ENCODE measurements at places on chromosomes 7 and 10.
A peak's percentile ranks its signal among the peaks of the same experiment; 100 is the strongest.

DNA sequence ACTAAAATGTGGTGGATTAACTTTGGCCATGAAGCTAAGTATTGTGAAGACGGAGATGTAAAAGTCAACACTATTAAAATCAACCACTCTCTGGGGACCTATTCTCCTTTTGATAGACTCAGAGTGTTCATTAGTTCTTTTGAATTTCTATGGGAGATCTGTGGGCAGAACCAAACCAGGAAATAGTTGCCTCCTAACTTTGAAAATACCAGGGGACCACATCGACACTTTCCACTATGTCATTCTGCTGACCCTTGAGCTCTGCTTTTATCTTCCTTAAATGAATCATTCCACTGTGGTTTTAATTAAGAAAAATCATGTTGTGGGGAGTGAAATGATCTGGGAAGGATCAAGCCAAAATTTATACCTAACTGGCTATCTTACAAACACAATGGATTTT lies 960.5 kb downstream of the GATA3 start:
- DNase-seq: no peak

DNA sequence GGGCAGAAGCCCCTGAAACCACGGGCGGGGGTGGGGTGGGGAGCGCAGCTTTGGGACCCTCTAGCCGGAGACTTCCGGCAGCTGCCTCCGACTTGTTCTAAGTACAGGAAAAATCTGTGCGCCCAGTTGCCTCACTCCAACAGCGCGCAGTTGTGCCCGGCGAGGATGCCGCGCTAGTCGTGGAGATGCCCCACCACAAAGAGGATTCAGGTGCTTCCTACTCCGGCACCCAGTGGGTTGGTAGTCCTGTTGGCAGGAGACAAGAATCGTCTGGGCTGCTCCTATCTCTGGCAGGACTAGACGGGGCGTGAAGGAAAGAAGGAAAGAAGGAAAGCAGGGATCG lies 465 bp upstream of the NPY start:
- DNase-seq: no peak

DNA sequence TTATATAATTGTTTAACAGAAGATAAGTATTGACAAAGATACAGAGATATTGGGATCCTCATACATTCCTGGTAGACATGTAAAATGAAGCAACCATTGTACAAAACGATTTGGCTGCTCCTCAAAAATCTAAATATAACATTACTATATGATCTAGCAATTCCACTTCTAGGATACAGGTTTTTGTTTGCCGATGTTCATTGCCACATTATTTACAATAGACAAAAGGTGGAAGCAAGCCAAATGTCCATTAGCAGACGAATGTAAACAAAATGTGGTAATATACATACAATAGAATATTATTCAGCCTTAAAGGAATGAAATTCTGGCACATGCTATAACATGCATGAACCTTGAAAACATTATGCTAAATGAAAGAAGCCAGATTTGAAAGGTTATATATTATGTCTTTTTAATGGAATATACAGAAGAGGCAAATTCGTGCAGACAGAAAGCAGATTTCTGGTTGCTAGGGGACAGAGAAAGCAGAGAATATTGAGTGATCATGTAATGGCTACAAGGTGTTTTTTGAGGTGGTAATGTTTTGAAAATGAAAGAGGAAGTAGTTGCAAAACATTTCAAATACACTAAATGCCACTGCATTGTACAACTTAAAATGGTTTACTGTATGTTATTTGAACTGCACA lies 44.9 kb downstream of the POLR1F start:
- no peak for DNase-seq

- DNase-seq: no peak
Observed at GRCh38 chr7:44976746-44977196, 2.0 kb downstream of the MYO1G start.

- no peak for DNase-seq
Observed at GRCh38 chr7:39084349-39084748, 106.6 kb downstream of the POU6F2 start.

DNA sequence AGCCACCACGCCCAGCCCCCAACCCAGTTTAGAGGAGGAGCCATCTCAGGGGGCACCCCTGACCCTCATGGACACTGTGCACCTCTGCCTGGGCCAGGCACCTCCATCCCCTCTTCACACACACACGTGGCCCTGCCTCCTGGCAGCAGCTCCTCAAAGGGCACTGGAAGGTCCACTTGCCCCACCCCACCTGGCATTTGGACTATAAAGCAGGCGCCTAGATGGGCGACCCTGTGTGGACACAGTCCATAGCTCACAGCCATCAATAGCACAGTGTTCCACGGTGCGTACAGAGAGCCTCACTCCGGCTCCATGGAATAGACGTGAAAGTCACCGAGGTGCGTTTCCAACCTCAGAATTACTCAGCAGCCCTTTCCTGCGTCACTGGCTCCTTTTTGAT lies 41.0 kb downstream of the FKBP6 start:
- no peak for DNase-seq

- DNase-seq: peak; percentile 58
Observed at GRCh38 chr10:7908541-7909210, 90.4 kb downstream of the TAF3 start.

All from HuH-7.5 (cell line).